ENCODE measurements at places on chromosomes 13 and 19. TPM values are rescaled to one million over a fixed set of nuclear protein-coding genes. Genes with fewer than 3 reads are reported as not detected.

DNA sequence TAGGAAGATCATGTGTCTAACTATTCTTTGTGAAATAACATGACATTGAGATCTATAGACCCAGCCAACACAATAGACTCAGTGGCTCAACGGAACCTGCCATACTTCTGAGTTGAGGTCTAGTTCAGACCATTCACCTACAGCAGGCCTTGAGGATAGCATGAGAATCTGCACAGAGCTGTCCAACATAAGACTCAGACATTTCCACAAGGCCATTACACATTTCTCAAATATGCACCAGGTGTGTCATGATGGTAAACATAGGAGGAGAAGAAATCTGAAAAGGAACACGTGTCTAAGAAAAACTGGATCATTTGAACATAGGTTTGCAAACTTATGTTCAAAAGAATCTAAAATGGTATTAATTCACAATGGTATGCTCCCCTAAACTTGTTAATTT lies 421.4 kb downstream of the SLITRK6 start:
- no peak for DNase-seq

TMEM272 gene
- total RNA-seq, result not detected

- DNase-seq, result no peak
Measured at GRCh38 chr19:50794876-50795663, 4.9 kb downstream of the ACP4 start.

DNA sequence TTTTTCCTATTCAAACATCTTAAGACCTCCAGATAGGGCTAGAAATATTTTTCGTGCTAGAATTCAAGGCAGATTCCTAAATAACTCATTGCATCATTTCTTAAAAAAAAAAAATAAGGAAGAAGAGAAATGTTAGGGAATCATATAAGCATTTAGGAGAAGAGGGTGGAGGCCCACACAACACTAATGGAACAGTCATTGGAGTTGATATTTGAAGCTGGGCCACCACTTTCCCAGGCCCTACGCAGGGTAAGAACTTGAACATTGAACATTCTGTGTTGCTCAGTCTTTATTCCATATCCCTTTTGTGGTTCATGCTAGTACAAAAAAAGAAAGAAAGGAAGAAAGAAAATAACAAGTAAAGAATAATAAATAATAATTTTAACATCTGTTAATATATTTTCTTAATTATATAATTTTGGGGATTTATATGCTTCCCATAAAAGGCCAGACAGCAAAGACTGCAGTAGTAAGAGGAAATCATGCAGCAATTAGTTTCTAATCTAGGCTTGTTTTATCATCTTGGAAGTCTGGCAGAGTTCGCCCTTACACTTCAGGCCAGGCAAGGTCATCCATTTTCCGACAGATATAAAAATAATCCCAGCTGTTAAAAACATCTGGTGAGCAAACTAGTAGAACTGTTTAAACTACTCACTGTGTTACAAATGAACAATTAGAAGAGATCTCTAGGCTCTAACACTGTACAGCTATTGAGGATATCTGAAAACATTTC lies 127.7 kb downstream of the FRY start:
- DNase-seq, result no peak

DNA sequence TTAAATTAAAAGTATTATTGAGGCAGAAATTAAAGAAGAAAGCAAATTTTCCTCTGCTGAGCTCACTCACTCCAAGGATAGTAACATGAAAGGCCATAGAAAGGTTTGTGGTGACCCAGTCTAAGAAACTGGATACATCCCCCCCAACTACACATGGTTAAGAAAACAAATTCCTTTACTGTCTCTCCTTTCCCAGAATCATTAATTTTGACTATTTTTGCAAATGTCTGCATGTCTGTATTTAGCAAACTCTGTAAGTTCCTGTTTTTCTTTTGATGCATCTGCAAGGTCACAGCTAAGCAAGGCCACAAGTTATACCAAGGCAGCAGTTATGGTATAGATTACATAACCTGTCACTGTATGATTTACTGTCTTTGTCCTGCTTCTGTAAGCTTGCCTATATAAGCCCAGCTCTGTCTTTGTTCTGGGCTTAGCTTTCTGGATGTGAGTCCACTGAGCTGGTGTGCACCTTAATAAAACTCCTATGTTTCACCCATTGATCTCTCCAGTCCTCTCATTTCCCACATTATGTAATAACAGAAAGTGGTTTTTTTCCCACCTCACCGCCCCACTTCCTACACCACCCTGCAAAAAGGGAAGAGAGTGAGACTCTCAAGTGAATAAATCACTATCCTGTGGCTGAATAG lies 8.5 kb upstream of the ZNF83 start:
- DNase-seq, result no peak

DNA sequence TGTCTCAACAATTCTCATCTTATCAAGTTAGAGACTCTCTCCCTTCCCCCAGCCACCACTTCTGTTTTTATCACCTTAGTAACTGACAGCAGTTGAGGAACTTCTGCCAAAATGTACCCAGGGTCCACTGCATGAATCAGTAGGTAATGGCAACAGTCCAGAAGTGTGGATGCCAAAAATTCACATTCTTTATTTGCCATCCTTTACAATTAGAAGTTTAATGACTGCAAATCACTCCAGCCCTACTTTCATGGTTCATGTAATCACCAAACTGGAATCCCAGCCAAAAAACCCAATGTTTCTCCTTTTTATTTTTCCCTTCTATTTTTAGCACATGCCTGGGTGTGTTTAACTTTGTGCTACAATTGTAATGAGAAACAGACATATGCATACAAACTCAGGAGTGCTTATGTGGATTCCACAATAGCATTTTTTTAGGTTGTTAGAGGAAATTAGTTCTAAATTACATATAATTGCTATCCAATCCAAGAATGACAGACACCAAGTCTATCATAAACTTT lies 243.5 kb downstream of the RGCC start:
- no peak for DNase-seq

- DNase-seq, result no peak
Measured at GRCh38 chr19:37929355-37929923, 22.4 kb downstream of the SIPA1L3 start.
